Activated CD4-positive, alpha-beta T cell treated with anti-CD3 and anti-CD28 coated beads, Interleukin-2, Interleukin-4, amounts not matched to agents 100 ng/mL and 50 ng/mL, durations not matched to agents 16 hours and 8 hours (primary cell): ENCODE measurements at places on chromosomes 1 and 21.

- no peak for DNase-seq
These were observed 47.6 kb upstream of the ATF3 start for GRCh38 chr1:212560933-212561460.

DNA sequence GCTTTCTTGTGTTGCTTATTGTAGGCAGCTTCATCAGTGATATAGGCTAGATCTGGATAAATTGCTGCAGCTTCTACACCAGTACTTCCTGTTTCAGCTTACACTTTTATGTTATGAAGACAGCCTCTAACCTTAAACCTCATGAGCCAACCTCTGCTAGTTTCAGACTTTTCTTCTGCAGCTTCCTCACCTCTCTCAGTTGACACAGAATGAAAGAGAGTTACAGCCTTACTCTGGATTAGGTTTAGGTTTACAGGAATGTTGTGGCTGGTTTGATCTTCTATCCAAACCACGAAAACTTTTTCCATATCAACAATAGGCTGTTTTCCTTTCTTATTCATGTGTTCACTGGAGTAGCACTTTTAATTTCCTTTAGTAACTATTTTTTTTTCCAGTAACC is 76.9 kb upstream of the RNPC3 start:
- DNase-seq, result peak; percentile 8

DNA sequence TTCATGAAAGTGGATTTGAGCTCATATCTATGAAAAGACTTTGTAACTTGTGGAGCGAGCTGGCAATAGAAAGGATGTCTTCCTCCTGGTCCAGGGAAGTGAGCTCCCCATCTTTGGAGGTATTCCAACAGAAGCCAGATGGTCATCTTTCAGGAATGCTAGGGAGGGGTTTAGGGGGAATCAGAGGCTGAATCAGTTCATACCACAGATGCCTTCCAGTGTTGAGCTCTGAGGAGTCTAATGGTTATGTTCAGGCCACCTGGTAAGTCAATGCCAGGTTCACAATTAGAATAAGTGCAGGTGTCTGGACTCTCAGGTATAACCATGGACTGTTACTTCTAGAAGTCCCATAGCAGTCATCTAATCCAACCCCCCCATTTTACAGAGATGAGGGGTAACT is 119.1 kb downstream of the ACTL8 start:
- no peak for DNase-seq

DNA sequence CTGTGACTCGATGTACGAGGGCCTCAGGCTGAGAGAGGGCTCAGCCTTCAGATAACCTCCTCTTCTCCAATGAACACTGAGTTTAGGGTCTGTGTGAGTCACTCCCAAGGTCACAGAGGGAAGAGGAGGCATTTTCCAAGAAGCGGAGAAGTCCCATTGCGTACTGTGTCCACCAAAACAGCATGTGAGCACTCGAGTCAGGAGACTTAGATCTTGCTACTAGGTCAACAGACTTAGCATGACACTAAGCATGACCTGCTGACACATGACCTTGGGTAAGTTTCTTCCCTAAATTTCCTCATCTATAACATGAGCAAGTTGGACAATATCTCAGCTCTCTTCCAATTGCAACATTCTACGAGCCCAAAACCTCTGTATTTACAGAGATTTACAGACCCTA is 68.0 kb downstream of the PLPP3 start:
- DNase-seq, result no peak

- DNase-seq, result no peak
These were observed 58.4 kb downstream of the FHAD1 start for GRCh38 chr1:15305468-15305770.

GRCh38 chr1:88910401-88910800 is 19.0 kb upstream of the GTF2B start:
- no peak for DNase-seq

GRCh38 chr1:40956407-40956806 is 23.1 kb upstream of the CTPS1 start:
- DNase-seq, result no peak

DNA sequence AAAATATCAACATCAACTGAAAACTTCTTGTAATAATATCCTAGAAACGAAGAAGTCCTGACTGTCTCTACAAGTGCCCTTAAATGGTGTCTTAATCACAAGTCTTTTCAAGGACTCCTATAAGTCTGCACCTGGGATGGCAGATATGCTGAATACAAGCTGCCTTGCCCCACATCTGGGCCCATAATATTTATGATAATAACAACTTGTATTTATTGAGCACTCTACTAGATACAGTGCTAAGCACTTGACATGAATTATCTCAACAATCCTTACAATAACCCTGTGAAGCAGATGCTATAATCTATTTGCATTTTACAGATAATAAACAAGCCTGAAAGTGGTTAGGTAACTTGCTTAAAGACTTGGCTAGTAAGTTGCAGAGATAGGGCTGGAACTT is 78.0 kb upstream of the ZNF648 start:
- DNase-seq, result no peak

GRCh38 chr1:151085953-151086559 is 15.5 kb downstream of the GABPB2 start:
- DNase-seq, result no peak

DNA sequence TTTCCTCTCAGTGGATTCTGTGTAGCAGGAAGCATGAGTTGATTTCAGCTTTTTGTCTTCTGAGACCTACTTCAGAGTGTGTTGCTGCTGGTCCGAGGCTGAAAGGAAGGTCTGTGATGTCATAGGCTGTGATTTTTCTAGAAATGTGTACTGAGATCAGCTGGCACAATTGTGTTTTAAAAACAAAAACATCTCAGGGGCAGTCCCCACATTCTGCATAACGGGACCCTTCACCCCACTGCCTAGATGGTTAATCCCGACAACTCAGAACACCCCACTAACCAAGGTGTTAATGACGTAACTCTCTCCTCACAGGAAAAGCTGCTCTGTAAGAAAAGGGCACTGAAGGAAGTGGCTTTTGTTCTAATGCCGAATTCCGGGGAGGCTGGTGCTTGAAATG is 59.8 kb upstream of the PPP2R5A start:
- peak; percentile 54 for DNase-seq
